ENCODE measurements at places on chromosomes 13 and 19. TPM values are rescaled to one million over a fixed set of nuclear protein-coding genes. Genes with fewer than 3 reads are reported as not detected.

Gene LIM2
- not detected for total RNA-seq

Gene CAPN12
- total RNA-seq: 2.8 TPM

Gene GPR12
- not detected for total RNA-seq

Gene DIAPH3
- 10.5 TPM for total RNA-seq

Gene KLK3
- not detected for total RNA-seq

Gene EID2
- 6.8 TPM for total RNA-seq

Gene MBD3L3
- not detected for total RNA-seq

Gene ZGLP1
- not detected for total RNA-seq

Gene LGALS16
- not detected for total RNA-seq

Gene EBI3
- total RNA-seq: 0.18 TPM

Gene VSTM1
- not detected for total RNA-seq

Gene SLC15A1
- total RNA-seq: not detected

Gene KLK10
- total RNA-seq: not detected

Gene TTC9B
- not detected for total RNA-seq

Gene RASL11A
- 5.8 TPM for total RNA-seq

Gene KLK12
- total RNA-seq: not detected

Gene SERTM1
- not detected for total RNA-seq

Gene PBX4
- total RNA-seq: not detected

Gene CACNG7
- 11.3 TPM for total RNA-seq

Gene ZNF439
- 2.3 TPM for total RNA-seq

Gene IPO5
- 178 TPM for total RNA-seq

Gene LILRB5
- not detected for total RNA-seq

Gene KLK7
- not detected for total RNA-seq

Gene SMIM44
- total RNA-seq: not detected

Gene MYADM
- 148 TPM for total RNA-seq

Gene UHRF1
- total RNA-seq: 12.0 TPM

Gene METTL21C
- total RNA-seq: not detected

Gene TNFSF9
- 0.18 TPM for total RNA-seq

Gene PGLYRP1
- not detected for total RNA-seq

Gene ACP7
- not detected for total RNA-seq

Gene ACTMAP
- total RNA-seq: 1.6 TPM

Gene LRRC63
- total RNA-seq: not detected

Gene ZNF470
- total RNA-seq: 4.9 TPM

Gene ZNF681
- total RNA-seq: 1.3 TPM

Gene ICAM5
- 4.5 TPM for total RNA-seq

Gene TJP3
- not detected for total RNA-seq

Gene COL5A3
- 70.0 TPM for total RNA-seq

Gene NOVA2
- 0.32 TPM for total RNA-seq

Gene SAE1
- total RNA-seq: 99.1 TPM

Gene GRIK5
- total RNA-seq: not detected
